ENCODE measurements at places on chromosomes 16 and 17.

- DNase-seq: no peak
These were observed 315.6 kb downstream of the SNX29 start for GRCh38 chr16:12291989-12292759.

- DNase-seq: no peak
These were observed 7.1 kb downstream of the MIEN1 start for GRCh38 chr17:39722965-39723848.

DNA sequence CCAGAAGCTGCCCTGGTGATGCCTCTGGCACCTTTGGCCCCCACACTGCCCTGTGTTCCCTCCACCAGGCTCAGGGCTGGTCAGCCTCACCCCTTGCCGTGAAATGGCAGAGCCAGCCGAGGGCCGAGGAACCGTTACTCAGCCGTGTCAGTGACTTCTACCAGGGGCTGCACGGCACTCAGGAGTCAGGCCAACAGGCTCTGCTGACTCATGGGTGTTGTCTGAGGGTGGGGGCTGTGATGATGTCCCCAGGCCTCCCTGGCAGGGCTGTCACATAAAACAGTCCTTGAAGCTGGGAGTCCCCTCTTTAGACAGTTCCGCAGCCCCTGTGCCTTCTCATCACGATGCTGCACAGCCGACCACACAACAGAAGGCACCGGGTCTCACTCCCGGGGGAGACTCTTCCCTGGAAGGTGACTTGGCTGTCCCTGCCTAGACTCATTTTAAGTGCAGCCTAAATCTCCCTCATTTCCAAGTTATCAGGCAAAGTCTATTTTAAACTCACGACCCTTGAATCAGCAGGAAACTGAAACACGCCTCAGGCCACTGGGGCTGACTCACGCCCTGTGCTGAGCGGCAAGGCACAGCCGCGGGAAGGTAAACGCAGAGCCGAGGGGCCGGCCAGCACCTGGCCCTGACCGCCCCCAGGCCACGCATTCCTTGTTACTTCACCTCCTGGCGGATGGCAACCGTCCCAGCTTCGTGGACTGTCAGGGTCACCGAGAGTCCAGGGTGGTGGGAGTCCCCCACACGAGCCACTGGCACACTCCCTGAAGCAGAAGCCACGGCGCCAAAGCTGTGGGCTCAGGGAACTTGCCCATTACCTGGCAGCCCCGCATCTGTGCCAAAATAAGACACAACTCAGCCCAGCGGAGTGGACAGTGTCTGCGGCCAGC is 102.6 kb downstream of the ZNF778 start:
- no peak for DNase-seq

GRCh38 chr17:74214484-74215341 is 1.3 kb downstream of the TTYH2 start:
- no peak for DNase-seq

- DNase-seq: no peak
These were observed 129.4 kb downstream of the TANGO6 start for GRCh38 chr16:68972720-68973119.

DNA sequence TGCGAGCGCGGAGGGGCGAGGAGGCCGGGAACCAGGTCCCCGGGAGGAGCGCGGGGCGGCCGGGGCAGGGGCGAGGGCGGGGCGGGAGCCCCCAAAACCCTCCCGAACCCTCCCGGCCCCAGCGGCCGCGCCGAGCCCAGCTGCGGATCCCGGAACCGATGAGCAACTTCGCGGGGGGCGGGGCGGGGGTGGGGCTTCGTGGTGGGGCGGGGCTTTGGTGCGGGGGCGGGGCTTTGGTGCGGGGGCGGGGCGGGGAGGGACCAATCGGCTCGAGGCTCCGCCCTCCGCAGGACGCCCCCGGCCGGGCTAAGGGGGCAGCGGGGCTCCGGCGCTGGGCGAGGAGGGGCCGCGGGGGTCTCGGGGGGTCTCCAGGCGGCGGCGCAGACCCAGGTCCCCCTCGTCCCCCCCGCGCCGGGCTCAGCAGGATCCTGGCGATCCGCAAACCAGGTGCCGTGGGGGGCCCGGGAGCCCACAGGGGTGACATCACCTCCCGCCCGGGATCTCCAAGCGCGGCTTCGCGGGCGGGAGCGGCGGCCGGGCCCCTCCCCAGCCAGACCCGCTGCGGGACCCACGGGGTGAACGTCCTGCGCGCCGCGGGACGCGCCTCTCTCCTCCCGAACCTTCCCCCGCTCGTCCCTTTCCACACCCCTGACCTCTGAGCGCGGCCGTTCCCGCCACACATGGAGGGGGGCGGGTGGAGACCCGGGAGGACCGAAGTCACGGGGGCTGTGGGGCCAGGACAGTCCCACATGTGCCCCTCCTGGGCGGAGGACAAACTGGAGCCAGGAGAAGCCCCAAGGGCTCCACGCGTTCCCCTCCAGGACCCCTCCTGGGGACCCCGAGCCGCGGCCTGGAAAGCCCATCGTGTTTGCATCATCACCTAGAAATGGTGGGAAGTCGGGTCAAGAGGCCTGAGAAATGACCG is at the start of gene ABR:
TSS of gene ABR (minus strand) at position 164 of the 925 bp plus-strand sequence. CDS start 254 bp downstream, outside the sequence.
- peak; percentile 25 for DNase-seq

GRCh38 chr16:85902366-85903155 is 3.6 kb downstream of the IRF8 start:
- DNase-seq: no peak

All from stimulated activated CD4-positive, alpha-beta T cell treated with anti-CD3 and anti-CD28 coated beads, Interleukin-1b, Interleukin-23, amount 100 ng/mL, for 1 hour (primary cell).